NCI-H446 (cell line): ENCODE measurements at places on chromosomes 1 and 21.

- DNase-seq = no peak
Observed at GRCh38 chr1:197444755-197445154, 176.7 kb downstream of the CRB1 start.

DNA sequence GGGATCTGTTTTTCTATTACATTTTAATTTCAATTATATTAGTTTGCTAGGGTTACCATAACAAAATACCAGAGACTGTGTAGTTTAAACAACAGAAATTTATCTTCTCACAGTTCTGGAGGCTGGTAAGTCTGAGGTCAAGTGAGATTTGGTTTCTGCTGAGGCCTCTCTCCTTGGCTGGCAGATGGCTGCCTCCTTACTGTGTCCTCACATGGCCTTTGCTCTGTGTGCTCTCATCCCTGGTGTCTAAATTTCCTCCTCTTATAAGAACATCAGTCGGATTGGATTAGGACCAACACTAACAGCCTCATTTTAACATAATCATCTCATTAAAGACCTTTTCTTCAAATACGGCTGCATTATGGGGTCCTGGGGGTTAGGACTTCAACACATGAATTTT lies 195.2 kb upstream of the CHODL start:
- peak; percentile 73 for DNase-seq

- no peak for DNase-seq
Observed at GRCh38 chr1:5725406-5725805, 266.8 kb downstream of the NPHP4 start.

GRCh38 chr1:206590025-206590758 lies 22.1 kb downstream of the EIF2D start:
- DNase-seq = no peak

GRCh38 chr1:25090707-25091422 lies 141.4 kb downstream of the SYF2 start:
- no peak for DNase-seq

GRCh38 chr21:46660505-46660904 lies 25.0 kb downstream of the PRMT2 start:
- no peak for DNase-seq

- DNase-seq = no peak
Observed at GRCh38 chr1:159781992-159782391, 1.2 kb downstream of the DUSP23 start.

DNA sequence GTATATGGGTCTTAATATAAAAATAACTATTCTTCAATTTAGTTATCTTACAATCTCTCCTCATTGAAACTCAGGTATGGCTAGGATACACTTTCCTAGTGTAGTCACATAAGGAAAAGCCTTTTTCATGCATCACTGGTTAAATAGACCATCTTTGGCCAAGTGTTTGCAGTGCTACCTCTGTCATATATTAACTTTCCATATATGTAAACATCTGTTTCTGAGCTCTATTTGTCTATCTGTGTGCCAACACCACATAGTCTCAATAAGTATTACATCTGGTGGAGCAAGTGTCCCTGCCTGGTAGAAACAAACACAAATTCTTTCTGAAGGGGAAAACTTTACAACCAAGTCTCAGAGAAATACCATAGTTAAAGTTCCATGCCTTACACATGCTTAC lies 134.6 kb downstream of the TSEN15 start:
- no peak for DNase-seq

DNA sequence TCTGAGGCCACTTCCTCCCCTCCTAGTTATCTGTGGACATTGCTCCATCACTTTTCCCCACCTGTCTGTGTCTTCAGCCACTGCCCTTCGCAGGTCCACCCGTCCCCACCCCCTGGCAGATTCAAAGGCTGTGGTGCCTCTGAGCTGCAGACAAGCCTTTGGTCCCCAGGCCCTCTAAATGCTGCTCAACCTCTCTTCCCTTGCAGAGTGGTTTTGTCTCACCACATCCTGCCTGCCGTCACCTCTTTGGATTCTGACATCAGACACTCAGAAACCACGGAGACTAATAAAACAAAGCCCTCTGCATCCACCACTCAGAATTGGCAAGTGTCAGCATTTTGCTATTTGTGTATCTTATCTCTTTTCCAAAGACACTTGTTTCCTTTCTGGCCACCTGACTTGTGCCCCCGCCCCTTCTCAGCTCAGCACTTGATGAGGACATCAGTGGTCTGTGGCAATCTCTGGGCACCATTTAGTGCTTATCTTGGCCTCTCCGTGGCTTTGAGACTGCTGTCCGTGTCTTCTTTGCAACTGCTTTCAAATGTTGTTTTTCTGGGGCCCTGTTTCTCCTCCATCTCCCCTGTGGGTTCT lies 7.7 kb downstream of the CNIH3 start:
- DNase-seq = no peak

DNA sequence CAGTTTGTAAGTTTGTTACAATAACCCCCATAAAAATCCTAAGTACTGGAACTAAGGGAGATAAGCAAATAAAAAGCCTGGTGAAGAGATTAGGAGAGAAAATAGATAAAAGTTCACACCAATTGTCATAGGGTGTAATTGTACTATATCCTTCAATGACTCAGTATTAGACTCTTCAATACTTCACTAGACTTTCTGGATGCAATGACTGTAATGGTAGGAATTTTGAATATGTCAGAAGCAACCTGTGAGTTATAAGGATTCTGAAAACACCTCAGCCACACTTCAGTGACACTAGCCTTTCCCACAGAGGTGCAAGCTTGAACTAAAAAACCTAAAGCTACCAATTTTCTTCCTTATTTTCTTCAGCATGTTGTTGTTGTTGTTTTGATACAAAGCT lies 147.9 kb downstream of the PTGER3 start:
- no peak for DNase-seq

- no peak for DNase-seq
Observed at GRCh38 chr21:44734841-44735240, 23.5 kb upstream of the TSPEAR start.

- DNase-seq = peak; percentile 12
Observed at GRCh38 chr21:38323721-38324531, 67.1 kb downstream of the KCNJ15 start.

- no peak for DNase-seq
Observed at GRCh38 chr1:224732377-224733026, 116.4 kb downstream of the CNIH3 start.

DNA sequence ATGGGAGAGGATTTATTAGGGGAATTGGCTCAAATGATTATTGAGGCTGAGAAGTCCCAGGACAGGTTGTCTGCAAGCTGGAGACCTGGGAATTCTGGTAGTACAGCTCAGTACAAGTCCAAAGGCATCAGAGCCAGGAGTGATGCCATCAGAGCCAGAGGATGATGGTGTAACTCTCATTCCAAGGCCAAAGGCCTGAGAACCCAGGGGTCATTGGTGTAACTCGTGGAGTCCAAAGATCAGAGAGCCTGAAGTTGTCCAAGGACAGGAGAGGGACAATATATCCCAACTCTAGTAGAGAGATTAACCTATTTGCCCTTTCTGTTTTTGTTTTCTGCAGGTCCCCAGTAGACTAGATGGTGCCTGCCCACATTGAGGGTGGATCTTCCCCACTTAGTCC lies 134.3 kb downstream of the MAP3K21 start:
- DNase-seq = no peak

GRCh38 chr1:247487057-247487456 lies 29.2 kb upstream of the OR2B11 start:
- DNase-seq = no peak

GRCh38 chr1:43309405-43310025 lies 8.7 kb downstream of the TIE1 start:
- no peak for DNase-seq

- DNase-seq = no peak
Observed at GRCh38 chr1:36920371-36920770, 113.9 kb downstream of the GRIK3 start.

GRCh38 chr1:34108269-34108668 lies 56.8 kb downstream of the CSMD2 start:
- no peak for DNase-seq

- DNase-seq = no peak
Observed at GRCh38 chr1:47796626-47797025, 200.6 kb downstream of the TRABD2B start.

DNA sequence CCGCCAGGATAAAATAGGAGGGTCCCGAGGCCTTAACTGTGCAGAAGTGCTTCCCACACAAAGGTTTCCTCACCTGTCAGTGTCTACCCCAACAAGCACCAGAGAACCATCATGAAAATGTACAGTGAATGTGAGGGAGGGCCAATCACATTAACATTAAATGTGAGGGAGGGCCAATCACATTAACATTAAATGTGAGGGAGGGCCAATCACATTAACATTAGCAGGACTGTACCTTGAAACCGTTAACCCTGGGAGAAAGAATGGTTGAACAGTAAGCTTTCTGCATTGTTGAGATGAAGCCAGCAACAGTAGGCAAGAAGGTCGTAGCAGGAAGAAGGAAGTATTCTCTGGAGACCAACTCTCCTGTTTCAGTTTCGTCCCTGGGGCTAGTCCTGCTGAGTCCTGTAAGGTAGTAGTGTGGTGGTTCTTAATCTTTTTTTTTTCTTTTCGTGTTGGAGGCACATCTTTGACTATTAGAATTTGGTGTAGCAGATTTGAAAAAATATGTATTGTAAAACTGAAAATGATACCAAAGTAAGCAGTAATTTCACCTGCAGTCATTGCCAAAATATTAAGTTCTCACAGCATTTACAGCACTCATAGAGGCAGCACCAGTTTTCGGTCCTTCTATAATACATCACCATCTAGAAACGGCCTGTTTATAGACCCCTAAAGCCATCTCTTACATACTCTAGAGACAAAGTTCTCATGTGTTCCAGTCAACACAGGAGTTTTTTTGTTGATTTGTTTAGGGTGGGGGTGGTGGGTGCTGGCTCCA lies 98.6 kb upstream of the PPP2R5A start:
- no peak for DNase-seq

GRCh38 chr1:145425436-145426029 lies at the start of gene NBPF20:
TSS of gene NBPF20 (minus strand) at chr1:145425603. CDS start at chr1:145405272, 20,331 bp downstream.
- no peak for DNase-seq

- no peak for DNase-seq
Observed at GRCh38 chr1:155174324-155175280, 953 bp downstream of the TRIM46 start.

DNA sequence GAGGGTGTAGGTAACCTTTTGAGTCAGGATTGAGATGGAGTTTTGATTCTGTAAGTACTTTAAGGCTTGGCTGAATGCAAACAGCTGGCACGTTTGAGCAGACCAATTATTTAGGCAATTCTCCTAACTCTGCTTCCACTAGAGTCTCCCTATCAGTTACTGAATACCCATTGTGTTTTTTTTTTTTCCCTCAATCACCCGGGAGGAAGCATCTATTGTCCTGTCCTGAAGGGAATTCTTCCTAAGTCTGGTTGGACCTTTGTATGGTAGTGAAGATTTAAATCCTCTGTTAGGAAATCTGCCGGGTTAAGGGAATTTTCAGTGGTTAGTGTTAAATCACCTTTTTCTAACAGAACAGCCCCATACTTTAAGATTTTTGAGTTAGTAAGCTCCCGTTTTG lies 571.2 kb upstream of the USP24 start:
- no peak for DNase-seq

- peak; percentile 51 for DNase-seq
Observed at GRCh38 chr1:50750021-50750619, 209.9 kb downstream of the FAF1 start.

DNA sequence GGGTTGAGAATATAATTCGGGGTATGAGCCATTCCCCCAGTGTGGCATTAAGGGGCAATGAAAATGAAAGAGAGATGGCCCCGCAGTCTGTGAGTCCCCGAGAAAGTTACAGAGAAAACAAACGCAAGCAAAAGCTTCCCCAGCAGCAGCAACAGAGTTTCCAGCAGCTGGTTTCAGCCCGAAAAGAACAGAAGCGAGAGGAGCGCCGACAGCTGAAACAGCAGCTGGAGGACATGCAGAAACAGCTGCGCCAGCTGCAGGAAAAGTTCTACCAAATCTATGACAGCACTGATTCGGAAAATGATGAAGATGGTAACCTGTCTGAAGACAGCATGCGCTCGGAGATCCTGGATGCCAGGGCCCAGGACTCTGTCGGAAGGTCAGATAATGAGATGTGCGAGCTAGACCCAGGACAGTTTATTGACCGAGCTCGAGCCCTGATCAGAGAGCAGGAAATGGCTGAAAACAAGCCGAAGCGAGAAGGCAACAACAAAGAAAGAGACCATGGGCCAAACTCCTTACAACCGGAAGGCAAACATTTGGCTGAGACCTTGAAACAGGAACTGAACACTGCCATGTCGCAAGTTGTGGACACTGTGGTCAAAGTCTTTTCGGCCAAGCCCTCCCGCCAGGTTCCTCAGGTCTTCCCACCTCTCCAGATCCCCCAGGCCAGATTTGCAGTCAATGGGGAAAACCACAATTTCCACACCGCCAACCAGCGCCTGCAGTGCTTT lies 9.4 kb downstream of the PROX1 start:
- no peak for DNase-seq

DNA sequence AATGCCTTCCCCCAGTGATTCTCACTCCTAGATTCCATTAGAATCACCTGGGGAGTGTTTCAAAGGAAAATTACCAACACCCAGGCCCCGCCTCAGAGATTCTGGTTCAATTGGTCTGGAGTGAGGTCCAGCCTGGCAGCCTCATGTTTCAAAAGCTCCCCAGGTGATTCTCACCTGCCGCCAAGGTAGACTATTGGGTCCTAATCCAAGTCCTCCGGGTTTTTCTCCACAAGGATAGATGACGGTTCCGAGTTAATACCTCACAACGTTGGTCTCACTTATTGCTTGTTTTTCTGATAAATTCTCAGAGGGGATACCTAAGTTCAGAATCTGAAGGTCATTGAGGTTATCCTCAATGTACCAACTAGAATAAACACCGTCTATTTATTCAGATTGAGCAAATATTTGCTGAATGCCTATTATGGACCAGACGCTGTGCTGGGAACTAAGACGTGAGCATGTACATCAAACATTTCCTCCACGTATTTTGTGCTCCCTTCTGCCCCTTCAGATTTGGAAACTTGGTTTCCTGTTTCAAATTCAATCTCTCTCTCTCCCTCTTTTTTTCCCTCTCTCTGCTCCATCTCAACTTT lies 97.5 kb downstream of the SEC16B start:
- DNase-seq = no peak

- no peak for DNase-seq
Observed at GRCh38 chr1:89952605-89953130, 42.2 kb upstream of the ZNF326 start.

GRCh38 chr1:212030936-212031528 lies 4.3 kb downstream of the INTS7 start:
- no peak for DNase-seq

DNA sequence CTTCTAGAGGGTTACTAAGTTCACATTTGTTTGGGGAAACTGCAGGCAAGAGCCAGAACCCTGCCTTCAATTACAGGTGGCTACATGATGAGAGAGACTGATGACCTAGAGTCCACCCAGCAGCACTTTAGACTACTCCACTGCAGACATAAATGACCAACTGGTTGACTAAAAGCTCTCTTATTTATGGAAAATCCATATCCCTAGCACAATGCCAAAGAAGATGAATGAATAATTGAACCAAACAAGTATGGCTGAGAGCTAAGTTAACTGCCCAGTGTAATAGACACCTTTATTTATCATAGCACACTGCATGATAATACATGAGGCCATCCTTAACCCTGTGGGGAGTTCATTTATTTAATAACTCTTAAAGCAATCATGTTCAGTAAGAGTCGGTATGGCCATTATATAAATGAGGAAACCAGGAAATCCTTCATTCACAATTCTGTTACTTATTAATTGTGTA lies 60.4 kb downstream of the IL12RB2 start:
- no peak for DNase-seq

GRCh38 chr1:201332616-201333335 lies 44.7 kb downstream of the TNNT2 start:
- no peak for DNase-seq
